Stimulated activated CD8-positive, alpha-beta memory T cell treated with anti-CD3 and anti-CD28 coated beads, Interleukin-7, amount 100 ng/mL, for 1 hour (primary cell): ENCODE measurements at places on chromosomes 3 and 15.

DNA sequence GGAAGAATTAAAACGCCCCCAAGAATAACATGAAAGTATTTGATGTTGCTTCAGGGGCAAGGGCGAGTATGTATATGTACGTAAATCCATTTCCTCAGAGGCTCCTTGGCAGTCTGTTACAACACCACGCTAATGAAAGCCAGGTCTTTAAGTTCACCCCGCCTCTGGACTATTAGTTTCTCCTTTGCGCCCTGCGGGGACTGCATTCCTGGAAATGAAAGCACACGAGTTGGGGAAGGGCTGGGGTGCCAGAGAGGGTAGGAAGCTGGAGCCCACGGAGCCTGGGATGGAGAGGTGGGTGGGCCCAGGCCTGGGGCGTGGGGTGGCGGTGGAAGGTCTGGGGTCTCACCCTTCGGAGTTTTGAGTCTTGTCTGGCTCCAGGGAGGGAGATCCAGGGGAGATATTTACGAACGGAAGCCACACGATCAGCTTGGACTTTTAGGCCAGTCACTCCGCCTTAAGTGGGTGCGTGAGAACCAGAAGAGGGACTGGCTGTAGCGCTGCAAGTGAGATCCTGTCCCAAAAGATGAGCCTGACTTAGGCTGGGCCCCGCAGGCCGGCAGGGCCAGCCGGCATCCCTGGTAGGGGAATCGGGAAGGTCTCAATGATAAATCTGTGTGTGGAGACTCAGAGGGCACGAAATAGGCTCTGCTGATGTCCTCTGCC, 1.6 kb upstream of the PLCL2 start:
- DNase-seq: no peak

DNA sequence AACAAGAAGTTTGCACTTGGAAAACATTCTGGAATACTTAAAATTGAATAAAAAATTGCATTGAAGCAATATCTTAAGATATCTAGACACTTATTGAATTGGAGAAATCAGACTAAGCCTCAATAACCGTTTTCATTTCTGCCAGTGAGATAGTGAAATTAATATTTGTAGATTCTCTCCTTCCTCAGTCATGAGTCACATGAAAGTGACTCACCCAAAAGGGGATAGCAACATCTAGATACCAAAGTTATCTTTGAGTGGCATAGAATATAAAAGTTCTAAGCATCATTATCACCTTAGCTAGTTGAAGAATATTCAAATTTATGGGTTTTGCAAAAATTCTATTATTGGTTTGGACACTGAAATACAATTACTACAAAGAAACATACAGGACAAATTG, 614.8 kb upstream of the ZNF717 start:
- DNase-seq: no peak

DNA sequence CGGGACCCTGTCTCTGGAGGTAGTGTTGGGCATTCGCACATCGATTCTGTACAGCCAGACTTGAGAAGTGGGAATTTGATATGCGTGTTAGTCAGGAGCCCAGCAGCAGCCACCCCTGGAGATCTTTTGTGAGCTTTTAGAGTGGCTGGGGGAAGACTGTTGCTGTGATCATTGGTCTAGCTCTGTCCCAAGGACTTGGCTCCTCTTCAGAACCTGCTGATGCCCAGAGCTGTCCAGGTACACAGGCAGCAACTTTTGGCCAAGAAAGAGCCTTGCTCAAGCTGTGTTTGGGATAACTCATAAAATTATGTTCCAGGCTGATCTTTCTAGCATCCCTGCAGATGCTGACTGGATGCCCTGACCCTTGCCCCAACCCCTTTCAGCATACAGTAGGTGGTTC, 29.3 kb downstream of the LIMD1 start:
- DNase-seq: no peak

DNA sequence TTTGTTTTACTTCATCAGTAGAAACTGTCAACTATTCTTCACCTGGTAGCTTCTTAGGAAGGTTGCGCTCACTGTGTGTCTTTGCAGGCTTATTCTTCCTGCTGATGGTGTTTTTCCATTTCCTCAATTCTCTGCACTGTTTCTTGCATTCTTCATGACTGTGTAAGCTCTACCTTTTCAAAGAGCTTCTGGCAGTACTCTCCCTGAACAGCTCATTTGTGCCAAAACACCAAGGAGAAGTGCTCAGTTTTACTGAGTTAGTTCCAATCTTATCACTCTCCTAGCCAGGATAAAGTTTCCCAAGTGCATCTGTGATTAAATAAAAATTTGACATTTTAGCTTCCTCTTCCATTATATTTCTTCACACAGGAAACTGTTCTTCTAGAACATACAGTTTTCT, 339.8 kb downstream of the EPHA3 start:
- no peak for DNase-seq

DNA sequence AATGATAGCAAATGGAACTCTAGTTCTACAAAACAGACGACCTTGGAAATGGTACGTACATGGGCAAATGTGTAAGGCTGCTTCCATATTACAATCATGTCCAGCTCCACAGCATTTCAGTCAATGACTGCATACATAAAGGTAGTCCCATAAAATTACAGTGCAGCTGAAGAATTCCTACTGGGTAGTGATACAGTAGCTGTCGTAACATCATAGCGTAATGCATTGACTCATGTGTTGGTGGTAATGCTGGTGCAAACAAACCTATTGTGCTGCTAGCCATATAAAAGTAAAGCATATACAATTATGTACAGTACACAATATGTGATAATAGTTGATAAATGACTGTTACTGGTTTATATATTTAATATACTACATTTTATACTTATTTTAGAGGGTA, 18.5 kb downstream of the TTC23 start:
- no peak for DNase-seq

DNA sequence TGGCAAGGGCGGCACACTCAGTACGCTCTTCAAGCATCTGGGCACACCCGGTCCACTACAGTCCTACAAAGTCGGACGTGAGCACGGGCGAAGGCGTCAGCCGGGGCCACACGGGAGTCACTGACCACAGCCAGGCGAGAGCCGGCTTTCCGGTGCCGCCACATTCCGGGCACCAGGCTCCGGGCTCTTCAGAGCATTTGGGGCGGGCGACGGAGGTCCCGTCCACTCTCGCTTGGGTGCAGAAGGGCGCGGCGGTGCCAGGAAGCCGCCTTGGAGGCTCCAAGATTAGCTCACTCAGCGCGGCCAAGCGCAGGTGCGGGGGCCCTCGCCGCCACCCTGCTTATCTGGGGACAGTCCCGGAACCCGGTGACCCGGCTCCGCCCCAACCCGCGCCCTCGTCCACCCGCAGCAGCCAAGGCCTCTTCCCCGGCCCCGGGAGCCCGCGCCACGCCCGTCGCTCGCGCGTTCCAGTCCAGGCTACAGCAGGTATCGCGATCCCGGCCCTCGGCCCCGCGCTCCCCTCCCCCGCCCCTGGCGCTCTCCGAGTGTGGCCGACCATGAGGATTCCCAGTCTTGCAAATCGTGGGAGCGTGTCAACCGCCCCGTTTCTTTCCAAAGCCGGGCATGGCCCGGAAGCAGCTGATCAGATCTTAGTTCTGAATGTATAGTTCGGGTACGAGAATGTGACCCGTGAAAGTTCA, at the start of gene ADPRH:
Gene ADPRH, plus strand, starts transcription at position 127 of the 701 bp plus-strand sequence. CDS start 2,678 bp downstream, outside the sequence.
- DNase-seq: no peak

DNA sequence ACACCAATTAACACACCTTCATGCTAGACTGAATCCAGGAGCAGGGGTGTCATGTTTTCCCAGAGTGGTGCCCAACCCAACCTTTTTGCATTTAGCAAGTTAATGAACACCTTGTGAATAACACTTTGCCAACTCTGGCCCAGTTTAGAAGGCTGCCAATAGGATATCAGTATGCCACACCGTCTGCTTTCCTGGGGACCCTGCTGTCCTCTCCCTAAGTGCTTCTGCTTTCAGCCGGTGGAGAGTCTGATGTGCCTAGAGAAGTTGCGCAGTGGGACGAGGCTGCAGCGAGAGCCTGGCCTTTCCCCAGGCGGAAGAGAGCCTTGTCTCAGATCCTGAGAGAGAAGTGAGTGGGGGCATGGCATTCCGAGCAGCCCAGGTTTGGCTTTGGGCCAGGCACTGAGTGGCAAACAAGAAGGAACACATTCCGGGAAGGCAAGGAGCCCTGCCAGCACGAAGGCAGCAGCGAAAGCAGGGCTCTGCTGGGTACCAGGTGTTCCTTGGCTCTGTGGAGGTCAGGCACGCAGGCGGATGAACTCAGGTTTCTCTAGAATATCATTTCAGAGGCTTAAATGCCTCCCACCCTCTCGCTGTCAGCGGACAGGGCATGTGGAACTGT, 36.9 kb downstream of the SENP8 start:
- no peak for DNase-seq

DNA sequence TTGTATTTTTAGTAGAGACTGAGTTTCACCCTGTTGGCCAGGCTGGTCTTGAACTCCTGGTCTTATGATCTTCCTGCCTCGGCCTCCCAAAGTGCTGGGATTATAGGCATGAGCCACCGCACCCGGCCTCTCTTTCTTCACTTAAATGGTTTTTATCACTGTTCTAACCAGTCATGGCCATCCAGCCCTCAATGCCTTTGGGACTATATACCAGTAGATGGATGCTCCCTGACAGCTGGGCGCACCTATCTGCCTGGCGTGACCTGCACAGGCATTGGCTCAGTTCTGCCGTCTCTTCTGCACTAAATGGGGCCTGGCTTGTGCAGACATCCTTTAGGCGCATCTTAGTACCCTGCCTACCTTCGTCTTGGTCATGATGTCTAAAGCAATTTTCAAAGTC, 233.4 kb downstream of the ADAMTS17 start:
- DNase-seq: no peak

GRCh38 chr15:67358812-67359211, 104.2 kb downstream of the IQCH start:
- no peak for DNase-seq

DNA sequence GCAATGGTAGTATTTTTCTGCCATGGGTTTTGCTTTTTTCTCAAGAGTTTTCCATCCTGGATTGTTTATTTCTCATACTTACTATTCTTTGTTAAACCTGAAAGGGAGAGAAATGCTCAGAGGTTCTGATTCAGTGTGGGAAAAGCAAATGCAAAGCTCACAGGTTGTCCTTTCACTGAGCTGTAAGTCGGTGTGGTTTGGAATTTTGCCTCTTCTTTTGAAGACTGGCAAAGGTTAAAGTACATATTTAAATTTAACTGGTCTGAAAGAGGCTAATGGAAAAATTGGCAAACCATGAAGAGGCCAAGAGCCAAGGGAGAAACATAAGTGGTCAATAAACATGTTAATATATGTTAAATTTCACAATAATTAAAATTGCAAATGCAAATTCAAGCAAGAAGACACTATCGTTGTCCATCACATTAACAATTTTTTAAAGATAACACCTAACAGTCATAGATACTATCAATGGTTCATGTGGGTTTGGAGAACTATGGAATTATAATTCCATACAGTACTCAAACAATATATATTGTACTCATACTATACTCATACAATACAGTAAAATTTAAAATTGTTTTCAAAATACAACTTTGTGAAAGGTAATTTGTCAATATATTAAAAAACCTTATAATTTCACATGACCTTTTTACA, 246.8 kb upstream of the STT3B start:
- DNase-seq: no peak

DNA sequence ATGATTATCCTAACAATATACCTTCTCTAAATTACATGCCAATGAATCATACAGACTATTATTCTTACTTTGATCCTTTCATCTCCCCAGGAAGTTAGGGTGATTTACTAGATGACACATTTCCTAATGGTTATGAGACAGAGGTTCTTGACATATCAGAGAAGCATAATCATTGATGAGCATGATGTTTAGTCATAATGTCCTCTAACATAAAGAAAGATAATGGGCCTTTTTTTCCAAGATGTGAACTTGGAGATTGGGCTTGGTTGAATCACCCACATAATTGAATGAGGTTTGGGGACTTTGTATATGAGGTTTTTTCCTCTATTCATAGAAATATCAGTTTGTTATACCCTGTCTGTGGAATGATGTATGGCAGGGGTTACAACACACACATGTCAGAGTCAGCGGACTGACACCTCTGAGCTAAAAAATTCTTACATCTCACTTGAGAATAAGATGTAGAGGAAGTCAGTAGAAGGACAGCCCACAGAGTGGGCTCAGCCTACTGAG, 69.7 kb upstream of the DCBLD2 start:
- no peak for DNase-seq

GRCh38 chr15:26632500-26632899, 140.4 kb downstream of the GABRB3 start:
- DNase-seq: no peak

DNA sequence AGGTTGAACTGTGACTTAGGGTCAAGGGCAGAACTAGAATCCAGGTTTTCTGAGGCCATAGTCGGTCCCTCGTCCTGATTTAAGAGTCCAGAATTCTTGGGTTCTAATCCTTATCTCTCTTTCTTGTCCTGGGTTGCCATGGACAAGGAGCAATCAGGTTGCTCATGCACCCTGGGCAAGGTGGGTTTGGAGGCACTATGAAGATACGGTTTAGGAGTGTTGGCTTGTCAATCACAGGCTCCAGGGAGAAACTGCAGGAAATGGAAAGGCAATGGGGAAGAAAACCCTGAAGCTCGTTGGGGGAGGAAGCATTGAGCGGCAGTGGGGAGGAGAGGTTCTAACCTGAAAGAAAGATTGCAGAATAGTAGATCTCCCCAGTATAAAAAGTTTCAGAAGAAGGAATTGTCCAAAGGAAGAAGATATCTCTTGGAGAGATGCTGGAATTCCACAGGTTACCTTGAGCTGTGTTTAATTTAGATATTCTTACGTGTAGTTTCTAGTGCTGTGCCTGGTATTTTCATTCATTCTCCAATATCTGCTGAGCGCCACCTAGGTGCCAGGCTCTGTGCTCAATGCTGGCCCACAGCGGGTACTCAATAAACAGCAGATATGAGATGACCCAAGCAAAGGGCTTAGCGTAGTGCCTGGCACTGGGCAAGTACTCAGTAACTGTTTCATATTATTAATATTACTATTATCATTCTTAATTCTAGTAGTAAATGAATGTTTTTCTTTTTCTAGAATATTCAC, 2.0 kb downstream of the ACAN start:
- no peak for DNase-seq

DNA sequence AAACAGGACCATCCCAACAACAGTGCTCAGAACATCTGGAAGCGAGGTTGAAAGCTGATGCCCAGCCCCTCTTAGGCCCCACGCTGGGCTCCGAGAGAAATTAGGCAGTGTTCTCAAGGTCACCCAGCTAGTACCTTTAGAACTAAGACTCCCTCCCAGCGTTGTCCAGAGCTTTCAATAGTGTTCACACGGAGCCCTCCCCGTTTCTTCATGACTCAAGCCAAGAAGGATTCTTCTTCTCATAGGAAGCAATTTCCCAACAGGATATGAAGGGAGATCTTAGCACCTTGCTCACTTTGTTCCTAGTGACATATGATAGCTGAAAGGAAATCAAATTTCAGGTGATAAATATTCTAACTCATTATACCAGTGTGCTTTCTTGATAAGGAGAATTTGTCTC, 244.2 kb upstream of the ST8SIA2 start:
- no peak for DNase-seq
